ENCODE measurements at places on chromosomes 5 and 9.

DNA sequence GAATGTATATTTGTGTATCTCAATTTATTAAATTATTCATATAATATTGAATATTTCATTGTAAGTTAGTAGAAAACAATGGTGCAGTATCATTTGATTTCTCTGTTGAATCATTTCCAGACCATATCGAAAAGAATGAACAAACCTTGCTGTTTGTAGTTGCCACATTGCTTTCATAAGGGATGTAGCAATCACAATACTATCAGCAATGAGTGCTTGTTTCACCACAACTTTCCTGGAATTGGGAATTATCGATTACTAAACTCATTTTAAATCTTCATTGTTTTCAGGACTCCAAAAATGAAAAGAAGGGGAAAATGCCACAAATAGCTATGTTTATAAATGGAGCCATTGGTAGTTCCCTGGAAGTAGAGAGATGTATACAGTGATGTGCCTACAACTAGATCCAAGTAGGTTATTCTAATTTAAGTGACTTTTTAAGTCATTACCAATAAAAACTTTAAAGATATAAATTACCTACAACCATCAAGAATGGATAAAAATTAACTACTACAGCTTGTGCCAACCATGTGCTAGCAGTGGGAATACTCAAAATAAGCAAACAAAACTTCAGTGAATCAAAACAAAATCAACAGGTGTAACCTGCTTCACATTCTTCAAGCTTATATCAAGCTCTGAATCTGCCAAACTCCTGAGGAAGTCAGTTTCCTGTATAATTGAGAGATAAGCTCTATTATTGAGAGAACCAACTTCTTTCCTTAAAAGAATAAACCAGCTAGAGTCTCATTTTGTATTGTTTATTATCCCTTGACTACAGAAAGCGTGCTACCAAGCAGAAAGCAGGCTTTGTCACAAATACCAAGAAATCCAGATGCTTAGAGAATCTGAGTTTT lies 358.6 kb downstream of the ADGRV1 start:
- no peak for DNase-seq

DNA sequence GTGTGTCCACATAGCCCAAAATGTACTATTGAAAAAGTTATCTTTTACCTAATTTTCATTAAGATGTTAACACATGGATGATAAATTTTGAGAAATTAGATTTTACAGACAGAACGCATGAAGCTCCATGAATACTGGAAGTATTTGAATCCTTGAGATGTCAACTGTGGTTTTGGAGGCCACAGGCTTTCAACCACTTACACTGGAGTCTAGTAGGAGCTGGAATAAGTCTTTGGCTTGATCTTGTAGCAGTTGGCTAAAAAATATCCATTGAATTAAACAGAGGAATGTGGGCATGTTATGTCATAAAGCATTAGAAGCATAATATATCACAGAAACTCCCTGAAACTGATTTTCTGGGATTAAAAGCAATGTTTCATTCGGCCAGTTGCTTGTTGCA lies 52.9 kb downstream of the CAMK4 start:
- DNase-seq = no peak

GRCh38 chr5:149550594-149551226 lies 529 bp downstream of the CSNK1A1 start:
- no peak for DNase-seq

DNA sequence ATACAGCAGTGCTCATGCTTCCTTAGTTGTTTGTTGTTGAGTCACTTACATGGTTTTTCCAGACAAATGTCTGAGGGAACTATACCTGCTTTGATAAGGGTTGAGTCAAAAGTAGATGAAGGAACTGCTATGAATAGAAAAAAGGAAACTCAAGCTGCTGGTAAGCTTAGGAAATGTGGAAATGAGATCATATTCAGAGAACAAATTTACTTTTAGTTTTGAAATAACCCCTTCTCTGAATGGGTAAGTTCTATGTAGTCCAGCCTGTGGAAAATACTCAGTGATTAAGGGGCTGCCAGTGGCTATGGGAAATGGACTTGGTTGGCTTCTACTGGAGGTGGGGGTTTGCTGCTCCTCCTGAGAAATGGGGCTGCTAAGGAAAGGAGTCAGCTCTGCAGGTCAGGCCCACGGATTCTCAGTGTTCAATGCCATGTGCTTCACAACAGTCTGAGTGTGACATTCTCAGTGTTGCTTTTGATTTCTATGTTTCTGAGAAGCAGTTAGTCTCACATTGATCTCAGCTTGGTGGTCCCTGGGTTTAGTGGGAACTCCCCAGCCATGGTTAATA lies 47.7 kb upstream of the GLRX start:
- no peak for DNase-seq

GRCh38 chr5:151751091-151751490 lies 7.3 kb downstream of the ATOX1 start:
- DNase-seq = no peak

DNA sequence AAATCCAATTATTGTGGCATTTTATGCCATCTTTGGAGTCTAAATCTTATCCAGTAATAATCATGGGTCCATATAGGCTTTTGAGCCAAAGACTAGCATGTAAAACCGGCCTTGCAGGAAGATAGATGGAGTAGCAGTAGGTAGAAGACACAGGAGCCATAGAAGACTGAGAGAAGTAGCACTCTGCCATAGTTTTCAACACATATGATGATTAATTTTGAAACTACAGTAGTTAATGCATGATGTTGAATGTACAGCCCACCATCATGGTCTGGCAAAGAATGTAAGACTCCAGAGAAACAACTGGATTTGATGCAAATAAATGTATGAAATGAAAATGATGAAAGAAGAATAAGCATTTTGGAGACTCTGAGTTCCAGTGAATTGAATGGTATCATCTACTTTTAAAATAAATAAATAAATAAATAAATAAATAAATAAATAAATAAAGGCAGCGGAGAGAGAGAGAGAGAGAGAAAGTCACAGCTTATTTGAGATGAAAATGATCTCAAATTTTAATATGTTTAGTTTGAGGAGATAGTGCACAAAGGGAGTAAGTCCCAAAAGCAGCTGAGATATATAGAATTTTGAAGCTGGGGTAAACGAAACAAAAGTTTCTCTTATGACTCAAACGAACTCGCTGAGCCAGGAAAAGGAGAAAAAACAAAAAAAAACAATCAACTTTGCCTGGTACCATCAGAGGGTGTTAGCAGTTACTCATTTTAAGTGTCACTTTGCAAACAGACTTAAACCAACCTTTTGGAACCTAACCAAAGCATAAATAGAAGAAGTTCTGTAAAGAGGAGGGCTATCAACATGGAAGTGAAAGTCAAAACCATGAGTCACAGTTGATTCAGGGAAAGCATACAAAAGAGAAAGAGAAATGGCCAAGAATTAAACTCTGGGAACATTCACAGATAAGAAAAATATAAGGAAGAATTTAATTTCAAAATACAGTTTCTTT lies 388.7 kb downstream of the CETN3 start:
- DNase-seq = no peak

DNA sequence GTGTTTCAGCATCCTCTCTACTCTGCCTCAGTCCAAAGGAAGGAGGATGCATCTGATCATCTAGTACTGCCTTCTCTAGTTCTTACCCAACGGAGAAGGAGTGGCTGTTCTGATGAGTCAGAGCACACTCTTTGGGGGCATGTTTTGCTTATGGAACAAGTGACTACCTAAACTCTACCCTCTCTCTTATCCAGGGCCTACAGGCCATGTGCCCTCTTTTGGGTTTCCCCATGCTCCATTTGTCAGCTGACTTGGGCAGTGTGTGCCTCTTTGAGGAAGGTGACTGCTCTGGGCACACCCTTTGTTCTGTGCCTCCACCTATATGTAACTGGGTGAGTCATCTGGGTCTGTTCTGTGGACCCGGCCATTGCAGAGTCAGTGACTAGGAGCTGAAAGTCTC lies 89.6 kb upstream of the BNC2 start:
- DNase-seq = no peak

- no peak for DNase-seq
These were observed 699.4 kb downstream of the PTPRD start for GRCh38 chr9:9913276-9913832.

DNA sequence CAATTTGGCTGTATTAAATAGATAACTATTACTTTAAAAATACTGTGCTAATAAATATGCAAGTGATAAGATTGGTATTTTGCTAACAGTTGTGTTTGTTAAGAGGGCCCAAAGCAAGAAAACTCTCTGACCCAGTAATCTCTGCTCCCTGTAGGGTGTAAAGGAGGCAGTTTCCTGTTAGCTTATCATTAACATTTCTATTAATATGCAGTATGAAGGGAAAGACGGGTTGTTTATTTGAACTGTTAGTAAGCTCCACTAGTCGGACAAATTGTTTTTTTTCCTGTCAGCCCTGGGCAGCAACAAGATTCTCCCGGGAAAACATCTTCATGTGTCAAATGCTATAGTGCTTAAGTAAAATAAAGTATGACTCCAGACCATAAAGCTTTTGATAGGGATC lies 35.6 kb downstream of the ERP44 start:
- DNase-seq = no peak

- no peak for DNase-seq
These were observed 611 bp downstream of the CIZ1 start for GRCh38 chr9:128190516-128191405.

GRCh38 chr5:1291611-1292080 lies 3.2 kb downstream of the TERT start:
- no peak for DNase-seq

DNA sequence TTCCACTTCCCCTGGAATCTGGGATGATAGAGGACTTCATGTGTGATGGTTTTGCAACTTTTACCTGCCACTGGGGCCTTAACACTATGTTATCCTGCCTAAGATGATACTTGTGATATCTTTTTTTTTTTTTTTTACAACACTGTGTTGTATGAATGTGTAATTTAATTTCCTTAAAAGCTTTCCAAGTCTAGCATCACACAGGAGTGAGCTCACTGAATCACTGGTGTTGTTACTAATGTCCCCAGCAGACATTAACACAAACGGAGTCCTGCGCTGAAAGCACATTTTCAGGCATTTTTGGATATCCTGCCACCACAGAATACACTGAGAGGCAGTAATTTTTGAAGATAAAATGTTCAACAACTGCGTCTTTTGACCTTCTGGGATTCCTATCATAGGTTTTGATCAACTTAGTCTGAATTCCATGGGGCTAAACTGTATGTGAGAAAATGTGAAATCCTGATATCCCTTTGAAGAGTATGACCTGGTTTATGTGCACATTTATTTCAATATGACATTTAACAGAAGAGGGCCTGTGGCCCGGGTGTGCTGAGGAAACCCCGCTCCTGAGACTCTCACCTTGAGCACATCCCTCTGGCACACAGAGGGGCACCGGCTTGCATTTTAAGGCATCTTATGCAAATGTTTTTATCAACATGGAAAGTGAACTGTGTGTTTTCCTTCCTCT lies 118.0 kb downstream of the FSTL4 start:
- DNase-seq = no peak

All from renal cortex interstitium (tissue), 15 donors.